ENCODE measurements at places on chromosomes 7 and 10.

DNA sequence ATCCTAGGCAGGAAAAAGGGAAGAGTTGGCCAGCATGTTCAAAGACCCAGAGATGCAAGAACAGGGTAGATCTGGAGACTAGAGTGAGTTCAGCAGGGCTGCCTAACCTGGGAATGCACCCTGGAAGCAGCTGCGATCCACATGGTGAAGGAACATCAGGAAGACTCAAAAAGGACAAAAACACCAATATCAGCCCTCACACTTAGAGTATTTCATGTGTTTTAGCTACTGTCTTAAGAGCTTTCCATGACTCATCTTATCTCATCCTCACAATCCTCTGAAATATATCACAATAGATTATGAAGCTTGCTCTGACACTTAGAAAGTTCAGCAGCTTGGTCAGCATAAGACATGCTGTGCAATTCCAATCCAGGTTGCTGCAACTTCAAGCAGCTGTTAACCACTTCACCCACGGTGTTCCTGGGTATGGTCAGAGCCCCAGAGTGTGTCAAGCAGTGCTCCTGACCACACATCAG is 380.9 kb downstream of the PARD3 start:
- DNase-seq, result no peak

DNA sequence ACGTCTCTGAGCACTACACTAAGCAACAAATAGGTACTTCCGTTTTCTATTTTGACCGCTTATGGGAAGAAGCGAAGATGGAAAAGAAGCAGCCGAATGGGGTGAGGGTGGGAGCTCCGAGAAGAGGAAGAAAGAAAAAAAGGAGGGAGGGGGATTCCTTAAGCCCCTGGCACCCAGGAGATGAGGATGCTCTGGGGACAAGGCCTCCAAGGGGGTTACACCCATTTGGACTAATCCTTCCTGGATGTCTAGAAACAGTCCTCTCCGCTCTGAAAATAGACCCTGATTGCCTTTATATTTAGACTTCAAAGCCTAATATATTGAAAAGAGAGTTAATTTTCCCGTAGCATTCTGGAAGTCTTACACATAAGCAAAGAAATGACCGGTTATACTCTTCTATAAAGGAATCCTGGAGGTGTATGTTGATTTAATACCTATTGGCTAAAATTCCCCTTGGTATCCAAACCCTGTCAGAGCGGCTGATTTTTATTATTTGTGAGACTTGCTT is 676 bp upstream of the HTR7 start:
- no peak for DNase-seq

GRCh38 chr10:8543361-8544056 is 489.0 kb downstream of the GATA3 start:
- no peak for DNase-seq

GRCh38 chr10:124722798-124723783 is 21.1 kb downstream of the FAM53B start:
- DNase-seq, result no peak

GRCh38 chr7:148436571-148436970 is 154.0 kb upstream of the C7orf33 start:
- DNase-seq, result no peak

GRCh38 chr7:15905251-15906040 is 219.0 kb upstream of the MEOX2 start:
- DNase-seq, result no peak

DNA sequence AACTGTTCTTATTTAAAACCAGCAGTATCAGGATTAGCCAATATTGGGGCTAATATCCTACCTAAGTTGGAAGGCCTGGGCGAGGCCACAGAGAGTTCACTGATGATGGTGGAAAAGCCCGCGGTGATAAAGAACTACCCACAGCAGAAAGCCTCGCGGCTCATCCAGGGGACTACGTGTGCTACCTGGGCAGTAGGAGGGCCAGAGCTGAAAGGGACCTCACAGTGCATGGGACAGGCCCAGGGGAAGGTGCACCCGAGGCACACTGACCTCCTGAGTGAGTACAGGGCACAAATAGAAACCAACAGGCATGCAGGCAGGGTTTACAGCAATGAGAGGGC is 1.4 kb downstream of the WDR86 start:
- DNase-seq, result no peak

- DNase-seq, result no peak
These were observed 4.0 kb upstream of the CFAP58 start for GRCh38 chr10:104349623-104350126.
